Thoracic aorta (tissue), 2 donors: ENCODE measurements at places on chromosomes 2 and 18. TPM values are rescaled to one million over a fixed set of nuclear protein-coding genes. Genes with fewer than 3 reads are reported as not detected.

LOXHD1 gene
- total RNA-seq = 0.27 TPM

KCTD1 gene
- total RNA-seq = 14.7 TPM

NIF3L1 gene
- 11.9 TPM for total RNA-seq

ZBTB7C gene
- total RNA-seq = 9.6 TPM

IFIH1 gene
- total RNA-seq = 19.2 TPM

PCARE gene
- total RNA-seq = not detected

CAPN14 gene
- not detected for total RNA-seq

LOXL3 gene
- 16.6 TPM for total RNA-seq

RAB3GAP1 gene
- total RNA-seq = 56.0 TPM

RMDN2 gene
- total RNA-seq = 7.4 TPM

PLGLB2 gene
- total RNA-seq = 4.9 TPM

NTSR2 gene
- total RNA-seq = not detected

RUFY4 gene
- 0.68 TPM for total RNA-seq

DNA sequence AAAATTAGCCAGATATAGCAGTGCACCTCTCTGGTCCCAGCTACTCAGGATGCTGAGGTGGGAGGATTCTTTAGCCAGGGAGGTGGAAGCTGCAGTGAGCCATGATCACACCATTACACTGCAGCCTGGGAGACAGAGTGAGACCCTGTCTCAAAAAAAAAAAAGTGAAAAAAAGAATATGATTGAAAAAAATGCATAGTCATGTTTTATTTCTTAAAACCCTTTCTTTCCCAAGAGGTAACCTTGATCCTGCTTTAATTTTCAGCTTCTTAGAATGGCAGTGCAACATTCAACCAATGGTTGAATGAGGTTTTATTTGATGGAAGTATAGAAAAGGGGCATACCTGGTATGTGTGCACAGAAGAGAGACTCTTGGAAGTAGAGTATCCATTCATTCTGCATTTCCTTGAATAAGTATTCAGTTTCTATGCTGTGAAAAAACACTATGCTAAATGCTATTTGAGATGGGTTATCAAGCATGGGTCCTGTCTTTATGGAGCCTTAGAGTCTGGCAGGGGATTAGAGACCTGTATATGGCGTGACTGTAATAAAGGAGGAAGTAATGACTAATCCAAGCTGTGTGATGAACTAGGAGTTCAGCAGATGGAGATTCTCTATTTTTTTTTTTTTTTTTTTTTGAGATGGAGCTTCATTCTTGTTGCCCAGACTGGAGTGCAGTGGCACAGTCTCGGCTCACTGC lies 146.3 kb downstream of the WDSUB1 start:
- peak overlapping the region; percentile 13 for H3K27ac ChIP-seq
- no peak overlapping the region for H3K4me3 ChIP-seq
- H3K4me1 ChIP-seq = peaks cover 55% of the 10 kb centered on the region

DNA sequence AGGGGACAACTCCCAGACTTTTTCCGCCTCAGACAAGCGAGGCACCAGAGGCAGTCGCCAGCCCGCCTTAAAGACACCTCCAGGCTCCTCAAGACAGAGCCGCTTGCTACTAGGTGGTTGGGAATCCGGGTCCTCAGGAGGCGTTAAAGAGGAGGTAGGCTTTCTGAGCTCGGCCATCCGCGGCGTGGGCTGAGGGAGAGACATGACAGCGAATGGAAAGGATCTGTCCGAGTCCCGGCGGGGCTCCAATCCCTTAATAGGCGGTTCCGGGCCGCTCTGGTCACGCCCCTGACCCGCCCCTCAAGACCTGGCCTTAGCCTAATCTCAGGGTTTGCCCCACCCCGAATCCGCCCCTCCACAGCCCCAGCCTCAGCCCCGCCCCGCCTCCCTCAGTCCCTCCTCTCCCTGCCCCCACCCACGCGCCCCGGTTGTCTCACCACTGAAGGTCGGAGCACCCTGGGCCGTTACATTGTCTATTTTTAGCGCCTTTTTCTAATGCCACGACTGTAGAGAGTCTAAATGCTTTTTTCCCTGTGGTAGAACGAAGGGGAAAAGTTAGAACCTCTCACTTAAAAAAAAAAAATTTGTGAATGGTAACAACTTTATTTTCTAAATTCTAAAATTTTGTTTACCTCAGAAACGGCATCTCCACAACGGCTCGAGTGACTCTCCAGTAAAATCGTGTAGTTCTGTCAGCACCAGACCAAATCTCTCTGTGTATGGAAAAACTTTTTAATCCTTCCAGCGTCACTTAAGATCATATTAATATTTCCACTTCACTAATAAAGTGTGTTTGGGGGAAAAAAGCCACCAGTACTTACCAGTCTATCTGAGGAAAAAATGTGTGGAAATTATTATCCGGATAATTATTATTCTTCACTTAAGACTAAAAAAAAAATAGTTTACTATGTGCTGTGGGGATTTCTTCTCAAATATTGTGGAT lies at the start of gene RAD51AP2:
RAD51AP2 (minus strand) TSS at position 229 of the 943 bp plus-strand sequence; CDS start at position 204, 25 bp downstream.
- DNase-seq = peak; percentile 52
- peak within 1 kb of the TSS; percentile 73 for H3K4me3 ChIP-seq
- H3K27ac ChIP-seq = peak within 1 kb of the TSS; percentile 37
- no peaks in the 10 kb centered on the region for H3K36me3 ChIP-seq

DNA sequence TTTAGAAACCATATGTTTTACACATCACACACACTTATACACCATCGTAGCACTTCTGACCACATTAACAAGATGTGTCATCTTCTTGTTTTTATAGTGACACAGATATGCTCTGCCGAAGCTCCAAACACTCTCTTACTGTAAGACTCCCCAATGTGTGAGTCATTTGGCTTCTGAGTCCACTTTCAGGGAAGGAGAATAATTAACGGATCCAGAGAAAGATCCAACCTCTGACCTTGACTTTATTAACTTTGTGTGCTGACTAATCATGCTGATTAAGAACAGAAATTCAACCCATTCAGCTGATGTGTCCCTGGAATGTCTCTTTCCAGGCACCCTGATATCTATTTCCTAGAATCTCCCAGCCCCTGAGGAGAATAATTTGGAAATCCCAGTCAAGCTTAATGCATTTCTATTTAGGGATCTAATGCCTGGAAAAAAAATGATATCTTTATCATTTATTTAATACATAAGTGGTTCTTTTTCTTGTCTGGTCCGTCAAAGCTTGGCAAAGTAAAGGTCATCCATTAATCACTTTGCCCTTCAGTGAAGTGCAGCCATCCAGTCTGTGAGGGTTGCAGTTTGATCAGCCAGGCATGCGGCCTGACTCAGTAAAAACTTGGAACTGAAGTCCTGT lies 615.8 kb upstream of the SYT4 start:
- H3K36me3 ChIP-seq = no peaks in the 10 kb centered on the region
- no peak for DNase-seq
- H3K4me3 ChIP-seq = no peak overlapping the region
- no peaks in the 10 kb centered on the region for H3K4me1 ChIP-seq
- H3K27me3 ChIP-seq = no peaks in the 10 kb centered on the region
- H3K27ac ChIP-seq = no peak overlapping the region

- H3K27me3 ChIP-seq = no peaks in the 10 kb centered on the region
- H3K27ac ChIP-seq = no peak overlapping the region
- H3K4me1 ChIP-seq = peaks cover 33% of the 10 kb centered on the region
- H3K36me3 ChIP-seq = no peaks in the 10 kb centered on the region
- peak; percentile 43 for DNase-seq
Measured at GRCh38 chr2:46873604-46874068, 42.0 kb downstream of the MCFD2 start.

DNA sequence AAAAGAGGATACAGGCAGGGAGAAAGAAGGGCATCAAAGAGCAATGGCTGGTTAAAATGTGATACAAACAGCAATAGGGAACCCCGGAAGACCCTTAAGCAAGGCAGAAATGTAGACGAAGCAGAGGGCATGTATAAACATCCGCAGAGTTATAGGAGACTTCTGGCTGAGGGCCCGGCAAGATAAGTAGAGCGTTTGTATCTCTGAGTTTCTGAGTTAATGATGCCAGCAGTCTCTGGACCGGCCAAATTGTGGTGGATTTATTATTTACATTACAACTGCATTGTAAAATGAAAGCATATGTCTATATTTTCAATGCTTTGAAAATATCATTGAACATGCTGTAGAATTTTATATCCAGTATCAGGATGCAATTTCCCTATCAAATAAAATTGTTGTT lies 148.0 kb upstream of the KCTD1 start:
- H3K4me1 ChIP-seq = no peaks in the 10 kb centered on the region
- H3K36me3 ChIP-seq = no peaks in the 10 kb centered on the region
- H3K27ac ChIP-seq = no peak overlapping the region

GRCh38 chr2:24675338-24675737 lies 117.9 kb downstream of the PTRHD1 start:
- H3K27ac ChIP-seq = no peak overlapping the region
- no peak for DNase-seq
- H3K4me3 ChIP-seq = no peak overlapping the region
- H3K36me3 ChIP-seq = peaks cover 2% of the 10 kb centered on the region

DNA sequence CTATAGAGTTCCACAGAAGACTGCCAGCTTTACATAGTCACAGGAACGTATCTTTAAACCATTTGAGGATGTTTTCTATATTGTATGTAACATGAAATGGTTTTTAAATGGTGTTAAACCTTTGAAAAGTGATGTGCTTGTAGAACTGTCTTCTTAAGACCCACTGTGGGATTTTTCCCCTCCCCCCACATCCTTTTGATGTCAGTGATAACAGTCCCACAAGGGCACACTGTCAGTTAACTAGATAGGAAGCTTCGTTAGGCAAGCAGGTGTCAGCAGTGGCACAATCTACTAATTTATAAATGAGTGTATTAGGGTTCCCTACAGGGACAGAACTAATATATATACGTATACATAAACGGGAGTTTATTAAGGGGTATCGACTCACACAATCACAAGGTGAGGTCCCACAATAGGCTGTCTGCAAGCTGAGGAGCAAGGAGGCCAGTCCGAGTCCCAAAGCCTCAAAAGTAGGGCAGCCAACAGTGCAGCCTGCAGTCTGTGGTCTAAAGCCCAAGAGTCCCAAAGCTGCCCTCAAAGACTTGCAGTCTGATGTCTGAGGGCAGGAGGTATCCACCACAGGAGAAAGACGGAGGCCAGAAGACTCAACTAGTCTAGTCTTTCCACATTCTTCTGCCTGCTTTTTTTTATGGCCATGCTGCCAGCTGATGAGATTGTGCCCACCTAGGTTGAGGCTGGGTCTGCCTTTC lies 23.8 kb upstream of the HNRNPLL start:
- no peak overlapping the region for H3K4me3 ChIP-seq
- H3K27me3 ChIP-seq = no peaks in the 10 kb centered on the region
- no peak overlapping the region for H3K27ac ChIP-seq
- no peaks in the 10 kb centered on the region for H3K36me3 ChIP-seq
- H3K4me1 ChIP-seq = peaks cover 10% of the 10 kb centered on the region

DNA sequence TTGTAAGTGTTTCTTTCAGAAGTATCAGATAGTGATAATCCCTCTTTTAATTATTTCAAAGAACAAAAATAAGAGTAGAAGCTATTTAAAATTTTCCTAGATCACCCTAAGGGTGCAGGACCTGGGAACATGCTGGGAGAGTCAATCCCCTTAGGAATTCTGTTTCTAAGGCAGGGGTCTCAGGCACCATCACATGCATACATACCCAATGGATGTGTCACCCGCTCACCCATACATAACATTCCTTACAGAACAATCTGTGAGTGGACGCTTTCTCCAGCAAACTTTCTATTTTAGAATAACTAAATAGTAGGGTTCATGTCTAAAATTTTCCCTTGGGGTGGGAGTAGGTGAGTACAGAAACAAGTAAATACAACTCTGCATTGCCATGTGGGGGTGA lies 8.4 kb downstream of the DSEL start:
- no peaks in the 10 kb centered on the region for H3K27me3 ChIP-seq
- no peaks in the 10 kb centered on the region for H3K36me3 ChIP-seq
- H3K4me3 ChIP-seq = no peak overlapping the region
- DNase-seq = no peak

DNA sequence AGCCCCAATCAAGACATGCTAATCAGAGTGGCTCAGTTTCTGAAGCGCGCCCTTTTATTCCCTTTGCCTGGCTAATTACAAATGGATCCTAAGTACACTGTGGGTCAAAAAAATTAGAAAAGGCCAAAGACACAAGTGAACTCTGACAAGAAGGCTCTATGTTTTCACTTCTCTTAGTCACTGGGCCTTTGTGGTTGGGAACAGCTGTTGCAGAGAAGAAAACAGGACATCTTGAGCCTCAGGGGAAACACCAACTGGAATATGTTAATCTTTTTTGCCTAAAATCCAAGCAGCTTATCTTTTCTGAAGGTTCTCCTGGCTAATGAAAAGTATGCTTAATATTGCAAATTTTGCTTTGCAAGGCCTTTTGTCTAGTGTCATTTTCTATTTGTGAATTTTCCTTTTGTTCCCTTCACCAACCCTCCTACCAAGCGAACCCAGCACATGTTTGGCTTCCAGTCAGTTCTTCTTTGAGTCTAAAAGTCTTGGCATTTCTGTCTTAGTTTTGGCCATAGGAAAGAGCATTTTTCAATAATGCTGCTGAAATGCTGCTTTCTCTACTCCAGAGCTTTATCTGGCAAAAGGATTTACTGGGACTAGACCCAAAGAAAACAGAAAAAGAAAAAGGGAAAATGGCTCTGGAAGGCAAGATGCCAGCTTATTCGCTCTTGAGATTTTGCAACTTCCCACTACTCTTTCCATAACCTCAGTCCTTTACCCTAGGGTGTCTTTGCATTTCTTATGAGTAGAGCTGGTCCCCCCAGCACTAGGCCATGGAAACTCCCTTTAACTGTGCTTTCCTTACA lies 440.2 kb upstream of the ST6GAL2 start:
- H3K4me3 ChIP-seq = no peak overlapping the region
- no peak for DNase-seq
- H3K27me3 ChIP-seq = no peaks in the 10 kb centered on the region
- peak overlapping the region; percentile 64 for H3K27ac ChIP-seq
- H3K4me1 ChIP-seq = peaks cover 41% of the 10 kb centered on the region
- no peaks in the 10 kb centered on the region for H3K36me3 ChIP-seq

GRCh38 chr2:33518929-33519328 lies 42.5 kb downstream of the RASGRP3 start:
- H3K4me1 ChIP-seq = peaks cover 20% of the 10 kb centered on the region
- no peak overlapping the region for H3K27ac ChIP-seq
- no peak overlapping the region for H3K4me3 ChIP-seq

GRCh38 chr2:7468955-7469354 lies 551.7 kb downstream of the RNF144A start:
- H3K4me1 ChIP-seq = no peaks in the 10 kb centered on the region
- H3K4me3 ChIP-seq = no peak overlapping the region
- no peak overlapping the region for H3K27ac ChIP-seq
- no peaks in the 10 kb centered on the region for H3K36me3 ChIP-seq
- DNase-seq = no peak

- H3K4me3 ChIP-seq = no peak overlapping the region
- H3K36me3 ChIP-seq = no peaks in the 10 kb centered on the region
- H3K4me1 ChIP-seq = no peaks in the 10 kb centered on the region
- no peak overlapping the region for H3K27ac ChIP-seq
Measured at GRCh38 chr2:160522951-160523710, 29.5 kb upstream of the RBMS1 start.

GRCh38 chr2:54423213-54423612 lies 32.9 kb upstream of the SPTBN1 start:
- no peaks in the 10 kb centered on the region for H3K4me1 ChIP-seq
- H3K27ac ChIP-seq = no peak overlapping the region
- no peak overlapping the region for H3K4me3 ChIP-seq
- no peaks in the 10 kb centered on the region for H3K36me3 ChIP-seq
- no peak for DNase-seq

- no peaks in the 10 kb centered on the region for H3K4me1 ChIP-seq
- H3K36me3 ChIP-seq = no peaks in the 10 kb centered on the region
- no peak for DNase-seq
- H3K27ac ChIP-seq = no peak overlapping the region
- no peaks in the 10 kb centered on the region for H3K27me3 ChIP-seq
- H3K4me3 ChIP-seq = no peak overlapping the region
Measured at GRCh38 chr2:88239781-88240180, 69.6 kb downstream of the THNSL2 start.

GRCh38 chr2:10091182-10091888 lies 11.1 kb upstream of the CYS1 start:
- H3K27ac ChIP-seq = no peak overlapping the region
- peak overlapping the region; percentile 62 for H3K4me3 ChIP-seq
- H3K27me3 ChIP-seq = no peaks in the 10 kb centered on the region
- no peaks in the 10 kb centered on the region for H3K4me1 ChIP-seq
- no peaks in the 10 kb centered on the region for H3K36me3 ChIP-seq
- DNase-seq = no peak
